A549 treated with AZD2906 at 1 μM for 4 hours (cell line): ENCODE measurements at places on chromosomes 12 and 14. TPM values are rescaled to one million over a fixed set of nuclear protein-coding genes. Genes with fewer than 3 reads are reported as not detected.

PDZRN4 gene
- 0.02 to 0.03 TPM (median 0.03 TPM) in 3 of 5 replicates, not detected in the others for total RNA-seq

BATF gene
- 0.11 TPM in 1 of 5 replicates, not detected in the others for total RNA-seq

KRT80 gene
- 32.8 to 47.3 TPM (median 38.9 TPM) in 5 replicates for total RNA-seq

NTF3 gene
- 0.05 to 0.07 TPM (median 0.07 TPM) in 3 of 5 replicates, not detected in the others for total RNA-seq

RERG gene
- 0.21 to 0.28 TPM (median 0.25 TPM) in 5 replicates for total RNA-seq

IRAK3 gene
- total RNA-seq: 1.0 to 1.6 TPM (median 1.4 TPM) in 5 replicates

WNK1 gene
- 77.7 to 109 TPM (median 97.1 TPM) in 5 replicates for total RNA-seq

TRPV4 gene
- 0.07 to 0.11 TPM (median 0.08 TPM) in 5 replicates for total RNA-seq

BBOF1 gene
- 2.8 to 4.2 TPM (median 3.2 TPM) in 5 replicates for total RNA-seq

CLEC4C gene
- total RNA-seq: not detected in 5 replicates

PTPRR gene
- 0.09 to 0.33 TPM (median 0.17 TPM) in 5 replicates for total RNA-seq

MUCL1 gene
- total RNA-seq: not detected in 5 replicates

REP15 gene
- total RNA-seq: 0.14 to 0.52 TPM (median 0.30 TPM) in 5 replicates

SLC2A14 gene
- total RNA-seq: 0.78 to 1.1 TPM (median 0.93 TPM) in 5 replicates

KRT71 gene
- 0.02 to 0.09 TPM (median 0.05 TPM) in 3 of 5 replicates, not detected in the others for total RNA-seq

AKAP6 gene
- total RNA-seq: 0.31 to 0.55 TPM (median 0.45 TPM) in 5 replicates

TSPAN19 gene
- 0.02 to 0.06 TPM in 2 of 5 replicates, not detected in the others for total RNA-seq
